Thoracic aorta (tissue), 2 donors: ENCODE measurements at places on chromosomes 2 and 18.

GRCh38 chr2:215493376-215493775, 57.5 kb upstream of the FN1 start:
- no peak for DNase-seq

- no peak for DNase-seq
These were observed 56.3 kb upstream of the LAPTM4A start for GRCh38 chr2:20107776-20108175.

DNA sequence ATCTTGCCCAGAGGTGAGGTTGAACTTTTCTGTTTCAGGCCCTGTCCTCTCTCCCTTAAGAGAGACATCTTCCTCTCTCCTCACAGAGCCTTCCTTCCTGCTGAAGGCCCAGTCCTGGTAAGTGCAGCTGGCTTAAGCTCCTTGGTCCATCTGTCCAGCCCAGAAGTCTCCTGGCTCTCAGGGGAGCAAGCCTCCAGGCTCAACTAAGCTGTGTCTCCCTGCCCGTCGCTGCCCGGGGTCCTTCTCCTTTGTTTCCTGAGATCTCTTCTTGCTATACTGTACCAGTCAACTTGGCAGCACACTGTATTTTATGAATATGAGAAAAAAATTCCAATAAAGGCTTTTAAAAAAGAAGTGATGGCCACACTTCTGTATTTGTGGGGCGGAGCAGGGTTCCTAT, 77.4 kb downstream of the KCNF1 start:
- no peak for DNase-seq

DNA sequence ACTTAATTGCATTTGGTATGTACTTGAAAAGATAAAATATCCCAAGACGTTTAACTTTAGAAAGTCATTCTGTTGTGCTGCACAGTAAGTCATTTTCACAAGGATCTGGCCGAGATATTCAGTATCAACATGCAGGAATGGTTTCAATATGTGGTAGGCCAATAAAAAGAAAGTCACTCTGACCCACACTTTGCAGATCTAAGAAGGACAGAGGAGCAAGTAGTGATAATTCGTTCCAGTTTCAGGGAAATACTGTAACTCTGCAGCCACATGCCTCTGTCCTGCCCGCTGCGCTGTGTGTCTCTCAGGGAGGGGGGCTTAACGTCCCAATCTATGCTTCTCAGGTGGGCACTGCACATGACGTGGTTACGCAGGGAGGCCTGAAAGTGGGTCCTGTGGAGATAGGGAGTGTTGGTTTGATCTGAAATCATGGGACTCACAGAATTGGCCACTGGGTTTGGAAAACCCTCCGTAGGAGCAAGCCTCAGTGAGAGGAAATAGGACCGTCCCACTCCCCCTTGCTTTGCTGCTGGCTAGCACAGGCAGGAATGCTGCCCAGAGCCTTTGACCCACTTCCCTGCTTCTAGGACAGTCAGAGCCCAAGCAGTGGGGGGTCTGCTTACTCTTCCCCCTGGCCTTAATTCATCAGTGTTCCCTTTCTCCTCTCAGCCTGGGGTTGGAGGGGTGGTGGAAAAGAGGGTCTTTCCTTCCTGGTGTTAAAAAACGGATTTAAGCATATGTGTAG, 314.7 kb upstream of the SPRED2 start:
- DNase-seq: no peak

- DNase-seq: no peak
These were observed 96.0 kb downstream of the TFCP2L1 start for GRCh38 chr2:121189011-121189410.

- no peak for DNase-seq
These were observed 315.7 kb upstream of the CWC22 start for GRCh38 chr2:180322781-180323180.

GRCh38 chr2:175523001-175523400, 341.5 kb upstream of the ATP5MC3 start:
- no peak for DNase-seq

- DNase-seq: no peak
These were observed 108.0 kb downstream of the DPP4 start for GRCh38 chr2:161965994-161966393.

DNA sequence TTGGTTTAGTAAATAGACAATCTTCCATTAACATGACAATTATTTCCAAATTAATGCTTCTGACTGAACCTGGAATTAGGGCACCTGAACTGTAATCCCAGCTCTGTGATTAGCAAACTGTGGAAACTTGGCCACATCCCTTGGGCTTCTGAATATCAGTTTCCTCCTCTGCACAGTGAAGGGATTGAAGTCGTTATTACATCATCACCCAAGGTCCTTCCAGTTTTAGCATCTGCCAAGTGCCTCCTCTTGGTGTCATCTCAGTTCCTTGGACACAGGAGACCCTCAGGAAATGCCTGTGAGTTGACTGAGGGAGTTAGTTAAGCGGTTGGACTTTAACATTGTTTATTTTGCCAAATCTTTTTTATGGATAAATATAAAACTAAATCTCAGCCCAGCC, 64.8 kb downstream of the MOGAT1 start:
- DNase-seq: no peak

GRCh38 chr2:225597911-225598310, 198.4 kb downstream of the NYAP2 start:
- no peak for DNase-seq
